Naive thymus-derived CD4-positive, alpha-beta T cell (primary cell): ENCODE measurements at places on chromosomes 6 and 20. TPM values are rescaled to one million over a fixed set of nuclear protein-coding genes. Genes with fewer than 3 reads are reported as not detected.

GRCh38 chr6:28239636-28240035, 12.4 kb downstream of the ZKSCAN4 start:
- H3K4me1 ChIP-seq: no peaks in the 10 kb centered on the region
- DNase-seq: no peak
- H3K4me3 ChIP-seq: no peak overlapping the region
- no peak overlapping the region for H3K27ac ChIP-seq

DNA sequence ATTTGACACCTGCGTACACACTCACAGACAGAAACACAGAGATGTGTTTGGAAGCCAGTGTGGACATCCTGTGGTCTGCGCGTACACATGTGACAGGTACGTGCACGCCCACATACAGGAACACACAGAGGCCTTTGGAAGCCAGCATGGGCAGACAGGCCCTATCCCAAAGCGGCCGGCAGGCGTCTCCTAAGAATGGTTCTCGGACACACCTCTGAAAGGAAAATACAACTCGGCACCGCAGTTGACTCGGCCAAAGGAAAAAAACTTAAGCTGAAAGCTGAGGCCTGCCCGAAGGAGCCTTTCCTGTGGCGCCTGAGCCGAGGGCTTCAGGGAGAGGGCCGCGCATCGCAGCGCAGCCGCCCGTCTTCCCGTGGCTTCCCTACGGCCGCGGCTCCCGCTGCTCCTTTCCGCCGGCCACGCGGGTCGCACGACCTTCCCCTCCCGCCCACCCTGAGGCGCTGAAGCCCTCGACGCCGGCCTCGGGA, 1.4 kb upstream of the CEP43 start:
- peak overlapping the region; percentile 7 for H3K4me3 ChIP-seq
- H3K27ac ChIP-seq: no peak overlapping the region
- no peaks in the 10 kb centered on the region for H3K27me3 ChIP-seq
- H3K4me1 ChIP-seq: peaks cover 16% of the 10 kb centered on the region
- peak; percentile 11 for DNase-seq

- DNase-seq: no peak
- no peaks in the 10 kb centered on the region for H3K27me3 ChIP-seq
- peaks cover 13% of the 10 kb centered on the region for H3K4me1 ChIP-seq
These were observed 770 bp downstream of the KIF3B start for GRCh38 chr20:32278199-32278643.

DNA sequence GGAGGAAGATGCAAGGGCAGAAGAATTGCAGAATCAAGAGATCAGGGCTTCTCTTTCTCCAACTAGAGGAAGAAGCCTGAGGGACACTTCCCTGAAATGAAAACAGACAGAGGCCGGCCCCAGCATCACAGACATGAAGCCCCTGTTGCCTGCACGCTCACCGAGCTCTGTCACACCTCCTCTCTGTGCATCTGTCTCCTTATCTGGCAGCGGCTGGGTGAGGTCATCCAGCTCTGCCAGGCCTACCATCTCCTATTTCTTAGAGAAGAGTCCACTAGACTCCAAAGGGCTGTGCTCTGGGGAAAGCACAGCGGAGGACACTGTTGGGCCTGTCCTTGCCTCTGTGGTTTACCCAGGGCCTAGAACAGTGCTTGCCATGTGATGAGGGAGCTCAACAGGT, 71.9 kb upstream of the MLN start:
- H3K4me3 ChIP-seq: no peak overlapping the region
- no peaks in the 10 kb centered on the region for H3K27me3 ChIP-seq
- no peak overlapping the region for H3K27ac ChIP-seq
- H3K4me1 ChIP-seq: no peaks in the 10 kb centered on the region
- DNase-seq: no peak

GRCh38 chr6:35219683-35220326, 6.0 kb downstream of the SCUBE3 start:
- H3K27ac ChIP-seq: no peak overlapping the region
- DNase-seq: no peak
- no peaks in the 10 kb centered on the region for H3K4me1 ChIP-seq
- H3K36me3 ChIP-seq: no peaks in the 10 kb centered on the region
- H3K4me3 ChIP-seq: no peak overlapping the region

DNA sequence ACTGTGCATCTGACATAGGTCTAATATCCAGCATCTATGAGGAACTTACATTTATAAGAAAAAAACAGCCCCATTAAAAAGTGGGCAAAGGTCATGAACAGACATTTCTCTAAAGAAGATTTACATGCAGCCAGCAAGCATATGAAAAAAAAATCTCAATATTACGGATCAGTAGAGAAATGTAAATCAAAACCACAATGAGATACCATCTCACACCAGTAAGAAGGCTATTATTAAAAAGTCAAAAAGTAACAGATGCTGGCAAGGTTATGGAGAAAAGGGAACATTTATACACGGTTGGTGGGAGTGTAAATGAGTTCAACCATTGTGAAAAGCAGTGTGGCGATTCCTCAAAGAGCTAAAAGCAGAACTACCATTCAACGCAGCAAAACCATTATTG, 13.1 kb downstream of the METTL24 start:
- no peaks in the 10 kb centered on the region for H3K27me3 ChIP-seq
- no peak overlapping the region for H3K4me3 ChIP-seq
- no peak for DNase-seq
- H3K36me3 ChIP-seq: no peaks in the 10 kb centered on the region

- no peaks in the 10 kb centered on the region for H3K27me3 ChIP-seq
- H3K36me3 ChIP-seq: no peaks in the 10 kb centered on the region
- no peak overlapping the region for H3K4me3 ChIP-seq
- no peak overlapping the region for H3K27ac ChIP-seq
- no peak for DNase-seq
These were observed 3.3 kb downstream of the PI16 start for GRCh38 chr6:36957773-36958271.

GRCh38 chr6:166483573-166484250, 101.0 kb upstream of the MPC1 start:
- peaks cover 15% of the 10 kb centered on the region for H3K4me1 ChIP-seq
- H3K27me3 ChIP-seq: no peaks in the 10 kb centered on the region
- no peak overlapping the region for H3K4me3 ChIP-seq
- DNase-seq: no peak

- H3K4me3 ChIP-seq: peak overlapping the region; percentile 44
- no peak overlapping the region for H3K27ac ChIP-seq
- peaks cover 17% of the 10 kb centered on the region for H3K27me3 ChIP-seq
- no peaks in the 10 kb centered on the region for H3K4me1 ChIP-seq
- no peak for DNase-seq
These were observed 411 bp upstream of the SCUBE3 start for GRCh38 chr6:35213298-35213791.

GRCh38 chr20:47724396-47724795, 60.9 kb downstream of the SULF2 start:
- H3K36me3 ChIP-seq: no peaks in the 10 kb centered on the region
- no peak overlapping the region for H3K27ac ChIP-seq
- H3K4me1 ChIP-seq: peaks cover 15% of the 10 kb centered on the region
- no peak for DNase-seq
- H3K4me3 ChIP-seq: no peak overlapping the region

GRCh38 chr6:12962987-12963386, 246.4 kb downstream of the PHACTR1 start:
- no peaks in the 10 kb centered on the region for H3K36me3 ChIP-seq
- no peak overlapping the region for H3K4me3 ChIP-seq
- DNase-seq: no peak
- peaks cover 4% of the 10 kb centered on the region for H3K27me3 ChIP-seq
- no peaks in the 10 kb centered on the region for H3K4me1 ChIP-seq

GRCh38 chr6:41871691-41872090, 23.5 kb downstream of the USP49 start:
- no peak overlapping the region for H3K4me3 ChIP-seq
- DNase-seq: no peak
- no peaks in the 10 kb centered on the region for H3K4me1 ChIP-seq
- H3K27ac ChIP-seq: no peak overlapping the region
- no peaks in the 10 kb centered on the region for H3K27me3 ChIP-seq

- no peaks in the 10 kb centered on the region for H3K36me3 ChIP-seq
- no peak overlapping the region for H3K4me3 ChIP-seq
These were observed 51.4 kb downstream of the CD40 start for GRCh38 chr20:46169245-46170171.

- H3K36me3 ChIP-seq: no peaks in the 10 kb centered on the region
- H3K4me3 ChIP-seq: no peak overlapping the region
- H3K27ac ChIP-seq: no peak overlapping the region
- H3K27me3 ChIP-seq: no peaks in the 10 kb centered on the region
- H3K4me1 ChIP-seq: no peaks in the 10 kb centered on the region
These were observed 347.1 kb downstream of the CD83 start for GRCh38 chr6:14464716-14465115.

DNA sequence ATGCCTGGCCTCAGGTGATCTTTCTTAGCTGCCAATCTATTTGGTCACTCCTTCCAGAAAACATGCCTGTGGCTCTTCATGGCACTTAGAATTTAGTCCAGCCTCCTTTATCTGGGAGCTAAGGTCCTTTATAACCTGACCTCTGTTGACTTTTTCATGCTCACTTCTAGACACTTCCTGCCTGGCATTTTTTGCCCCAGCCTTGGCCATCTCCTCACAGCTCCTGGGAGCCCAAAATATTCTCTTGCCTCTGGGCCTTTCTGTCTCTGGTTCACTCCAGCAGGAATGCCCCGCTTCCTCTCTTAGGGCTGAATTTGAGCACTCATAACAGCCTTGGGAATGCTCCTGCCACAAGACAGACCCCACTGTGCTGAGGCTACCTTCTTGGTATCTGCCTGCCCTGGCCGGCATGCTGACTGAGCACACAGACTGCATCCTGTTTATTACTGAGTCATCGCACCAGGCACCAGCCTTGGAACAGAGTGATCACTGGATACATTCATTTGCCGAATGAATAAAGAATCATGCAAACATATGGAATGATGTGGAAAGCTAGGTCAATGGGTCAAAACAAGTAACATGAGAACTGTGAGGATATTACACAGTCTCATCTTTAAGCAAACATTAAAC, 5.8 kb upstream of the EEF1E1 start:
- DNase-seq: no peak
- H3K27ac ChIP-seq: no peak overlapping the region

DNA sequence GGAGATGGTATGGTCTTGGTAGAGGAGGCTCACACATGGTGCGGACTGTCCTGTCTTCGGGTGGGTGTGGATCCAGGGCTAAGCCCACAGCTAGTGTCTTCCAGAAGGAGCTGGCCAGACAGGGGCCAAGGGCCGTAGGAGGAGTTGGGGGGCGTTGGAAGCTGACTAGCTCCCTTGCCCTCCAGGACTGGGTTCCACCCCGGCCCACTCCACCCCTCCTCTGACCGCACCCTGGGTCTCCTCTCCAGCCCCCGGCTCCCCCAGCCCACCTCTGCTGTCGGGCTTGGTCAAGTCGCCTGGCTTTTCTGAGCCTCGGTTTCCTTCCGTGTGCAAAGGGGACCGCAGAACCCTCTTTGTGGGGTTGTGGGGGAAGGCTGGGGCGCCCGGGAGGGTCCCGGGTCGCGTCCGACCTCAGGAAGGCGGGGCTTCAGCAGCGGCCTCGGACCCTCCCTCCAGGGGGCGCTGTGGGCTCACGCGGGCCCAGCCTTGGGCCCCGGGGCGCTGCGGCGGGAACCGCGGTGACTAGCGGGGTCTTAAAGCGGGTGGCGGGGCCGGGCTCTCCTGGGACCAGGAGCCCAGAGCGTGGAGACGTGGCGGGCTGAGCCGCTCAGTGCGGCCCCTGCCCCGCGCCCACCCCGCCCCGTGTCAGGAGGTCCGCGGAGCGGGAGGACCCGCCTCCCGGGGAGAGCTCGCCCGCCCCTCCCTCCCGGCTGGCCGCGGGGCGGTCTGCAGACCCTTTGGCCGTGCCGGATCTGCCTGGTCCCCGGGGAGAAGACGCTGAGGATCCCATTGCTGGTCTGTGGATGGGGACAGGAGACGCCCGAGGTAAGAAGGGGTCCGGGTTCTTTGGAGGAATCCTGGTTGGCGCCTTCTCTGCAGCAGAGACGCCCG, 5.4 kb downstream of the NPBWR2 start:
- H3K27ac ChIP-seq: no peak overlapping the region
- peaks cover 13% of the 10 kb centered on the region for H3K4me1 ChIP-seq
- peak; percentile 80 for DNase-seq
- H3K4me3 ChIP-seq: peak overlapping the region; percentile 24

GRCh38 chr6:152815230-152815872, 64.8 kb downstream of the VIP start:
- no peak overlapping the region for H3K27ac ChIP-seq
- no peaks in the 10 kb centered on the region for H3K36me3 ChIP-seq
- no peak for DNase-seq
- no peak overlapping the region for H3K4me3 ChIP-seq

- no peaks in the 10 kb centered on the region for H3K4me1 ChIP-seq
- no peaks in the 10 kb centered on the region for H3K27me3 ChIP-seq
- DNase-seq: no peak
- H3K4me3 ChIP-seq: no peak overlapping the region
- no peaks in the 10 kb centered on the region for H3K36me3 ChIP-seq
These were observed 243.9 kb downstream of the HAO1 start for GRCh38 chr20:7696311-7696710.

- H3K36me3 ChIP-seq: no peaks in the 10 kb centered on the region
- H3K27ac ChIP-seq: no peak overlapping the region
- H3K4me1 ChIP-seq: no peaks in the 10 kb centered on the region
- no peak overlapping the region for H3K4me3 ChIP-seq
- no peak for DNase-seq
These were observed 82.9 kb upstream of the RNF217 start for GRCh38 chr6:124879110-124879991.

DNA sequence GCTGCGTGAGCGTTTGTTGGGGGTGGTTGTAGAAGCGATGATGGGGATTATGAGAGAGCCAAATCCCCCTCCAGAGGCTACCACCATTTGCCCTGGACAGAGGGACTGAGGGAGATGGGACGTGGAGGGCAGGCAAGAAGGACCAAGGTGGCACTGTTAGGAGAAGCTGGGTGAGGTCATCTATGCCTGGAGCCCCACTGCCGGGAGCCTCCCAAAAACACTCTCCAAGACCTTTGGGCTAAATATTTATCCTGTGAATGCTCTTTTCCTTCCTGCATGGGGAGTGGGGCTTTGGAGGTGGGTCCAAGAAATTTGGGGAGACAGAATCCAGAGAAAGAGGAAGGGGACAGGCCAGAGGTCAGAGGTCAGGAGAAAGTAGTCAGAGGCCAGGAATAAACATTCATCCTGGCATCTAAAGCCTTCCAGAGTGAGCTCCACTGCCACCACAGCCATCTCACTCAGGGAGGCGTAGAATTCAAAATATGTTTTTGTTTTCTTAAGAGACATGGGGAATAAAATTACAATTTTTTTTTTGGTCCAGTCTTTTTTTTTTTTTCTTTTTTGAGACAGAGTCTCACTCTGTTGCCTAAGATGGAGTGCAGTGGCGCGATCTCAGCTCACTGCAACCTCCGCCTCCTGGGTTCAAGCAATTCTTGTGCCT, 17.8 kb upstream of the PTGIS start:
- H3K36me3 ChIP-seq: no peaks in the 10 kb centered on the region
- no peaks in the 10 kb centered on the region for H3K27me3 ChIP-seq
- H3K4me3 ChIP-seq: no peak overlapping the region
- no peaks in the 10 kb centered on the region for H3K4me1 ChIP-seq
- H3K27ac ChIP-seq: no peak overlapping the region

- H3K27ac ChIP-seq: no peak overlapping the region
- DNase-seq: no peak
- no peaks in the 10 kb centered on the region for H3K36me3 ChIP-seq
These were observed 75.1 kb downstream of the SEL1L2 start for GRCh38 chr20:13915284-13915683.

GRCh38 chr6:82080767-82081166, 166.8 kb downstream of the IBTK start:
- H3K36me3 ChIP-seq: no peaks in the 10 kb centered on the region
- no peaks in the 10 kb centered on the region for H3K4me1 ChIP-seq
- H3K27me3 ChIP-seq: no peaks in the 10 kb centered on the region
- no peak overlapping the region for H3K4me3 ChIP-seq

Gene FAM209B
- not detected for polyA plus RNA-seq

Gene EYS
- 0.07 TPM for polyA plus RNA-seq

Gene ARG1
- polyA plus RNA-seq: not detected

Gene STX11
- polyA plus RNA-seq: 1.9 TPM

Gene HDGFL1
- polyA plus RNA-seq: not detected

Gene RIMS1
- polyA plus RNA-seq: not detected

Gene ERVFRD-1
- polyA plus RNA-seq: 0.33 TPM

Gene PSORS1C1
- not detected for polyA plus RNA-seq
